Activated CD4-positive, alpha-beta T cell treated with anti-CD3 and anti-CD28 coated beads, Interleukin-2, amount 50 U/mL, for 24 hours (primary cell): ENCODE measurements at places on chromosomes 5 and 9.

GRCh38 chr9:70947511-70947910, 173.9 kb downstream of the TRPM3 start:
- DNase-seq, result no peak

- DNase-seq, result no peak
These were observed 5.0 kb upstream of the IFNA14 start for GRCh38 chr9:21244836-21245235.

- DNase-seq, result no peak
These were observed 49.7 kb downstream of the PTBP3 start for GRCh38 chr9:112283582-112284253.

GRCh38 chr5:89289604-89290003, 406.6 kb upstream of the MEF2C start:
- no peak for DNase-seq

DNA sequence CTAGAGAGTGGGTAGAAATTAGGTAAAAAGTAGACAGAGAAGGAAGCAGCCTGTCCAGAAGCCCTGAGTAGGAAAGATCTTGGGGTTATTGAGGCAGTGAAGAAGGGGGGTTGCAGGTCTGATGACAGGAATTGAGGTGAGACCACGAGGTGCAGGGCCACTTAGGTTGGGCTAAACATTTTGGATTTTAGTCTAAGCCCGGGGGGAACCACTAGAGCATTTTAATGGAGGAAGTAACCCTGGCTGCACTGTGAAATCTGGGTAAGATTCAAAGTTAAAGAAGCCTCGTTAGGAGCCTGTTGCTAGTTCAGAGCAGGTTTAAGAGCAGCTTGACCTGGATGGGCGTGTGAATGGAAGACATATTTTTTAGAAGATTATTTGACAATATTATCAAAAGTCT, 38.3 kb downstream of the MAP3K1 start:
- DNase-seq, result no peak

DNA sequence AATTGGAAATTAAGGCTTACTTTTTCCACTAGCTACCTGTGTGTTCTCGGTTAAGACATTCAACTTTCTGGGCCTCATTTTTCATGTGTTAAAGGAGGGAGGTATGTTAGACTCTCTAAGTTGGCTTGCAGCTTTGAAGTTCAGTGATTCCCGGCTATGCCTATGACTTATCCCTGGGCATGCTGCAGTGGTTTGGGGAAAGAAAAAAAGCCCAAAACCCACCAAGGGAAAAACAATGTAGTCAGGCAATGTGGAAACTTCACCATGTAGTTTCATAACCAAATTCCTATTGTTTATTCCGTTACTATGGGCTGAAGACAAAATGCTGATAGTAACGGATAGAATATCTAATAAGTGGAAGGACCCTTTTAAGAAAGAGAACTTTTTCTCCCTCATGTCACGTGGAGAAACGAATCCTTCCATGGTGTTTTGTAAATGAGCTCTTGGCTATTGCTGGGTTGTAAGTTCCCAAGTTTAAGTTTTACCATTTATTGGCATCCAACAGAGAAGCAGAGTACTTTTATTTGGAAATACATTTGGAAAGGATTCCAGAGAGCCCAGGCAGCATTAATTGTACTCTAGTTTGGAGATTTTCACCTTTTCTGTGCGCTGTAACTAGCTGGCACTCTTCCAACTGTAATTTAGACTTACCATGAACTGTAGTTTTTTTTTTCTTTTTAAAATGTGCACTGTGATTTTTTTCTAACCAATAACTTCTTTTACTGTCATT, 84.9 kb upstream of the MPDZ start:
- no peak for DNase-seq

GRCh38 chr5:999724-1000123, 8.9 kb upstream of the NKD2 start:
- no peak for DNase-seq

DNA sequence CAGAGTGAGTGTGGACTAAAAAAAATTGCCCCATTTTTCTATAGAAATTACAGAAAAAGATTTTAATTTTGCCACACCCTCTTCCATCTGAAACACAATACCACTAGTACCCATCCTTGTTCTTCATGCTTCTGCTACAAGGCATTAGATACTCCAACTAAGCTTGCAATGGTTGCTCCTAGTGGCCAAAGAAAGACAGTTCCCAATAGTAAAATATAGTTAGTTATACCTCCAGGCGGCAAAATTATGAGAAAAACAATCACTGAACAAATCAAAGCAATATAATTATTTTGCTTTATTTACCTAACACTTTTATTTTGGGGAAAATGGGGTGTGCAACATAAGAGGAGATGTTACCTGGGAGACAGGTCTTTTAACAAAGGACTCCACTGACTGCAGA, 101.2 kb downstream of the RAPGEF6 start:
- DNase-seq, result no peak
